ENCODE measurements at places on chromosomes 5 and 9.

- DNase-seq, result no peak
Observed at GRCh38 chr9:128809831-128810230, 8.5 kb upstream of the ENDOG start.

DNA sequence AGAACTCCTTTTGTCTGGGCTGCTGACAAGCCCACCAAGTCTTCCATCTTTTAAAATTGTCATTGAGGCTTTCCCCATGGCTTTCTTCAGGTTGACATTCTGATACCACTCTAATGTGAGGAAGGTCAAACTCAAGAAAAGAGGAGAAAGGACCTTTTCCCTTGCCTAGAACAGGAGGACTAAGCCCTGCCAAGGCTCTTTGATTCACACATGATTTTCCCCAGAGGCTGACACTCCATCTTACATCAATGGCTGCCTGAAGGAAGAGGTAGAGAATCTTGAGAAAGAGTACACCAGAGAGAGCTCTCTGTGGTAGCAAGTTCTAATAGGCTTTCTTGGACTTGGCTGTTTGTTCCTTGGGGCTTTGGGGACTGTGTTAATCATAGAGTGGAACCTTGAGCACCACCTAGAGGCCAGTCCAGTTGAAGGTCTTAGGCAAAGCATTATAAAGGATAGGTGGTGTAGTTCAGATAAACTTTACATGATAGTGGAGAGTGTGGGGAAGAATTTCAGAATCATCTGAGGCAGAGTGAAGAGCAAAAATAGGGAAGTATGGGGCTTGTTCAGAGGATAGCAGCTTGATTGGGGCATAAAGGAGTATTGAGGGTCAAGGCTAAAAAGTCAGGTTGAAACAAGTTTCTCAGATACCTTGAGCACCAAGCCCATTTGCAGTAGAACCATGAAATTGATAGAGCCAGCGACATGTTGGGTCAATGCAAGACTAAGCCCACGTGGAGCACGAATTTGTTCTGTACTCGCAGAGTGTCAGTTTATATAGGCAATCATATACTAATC lies 36.7 kb downstream of the NDFIP1 start:
- peak; percentile 72 for DNase-seq

DNA sequence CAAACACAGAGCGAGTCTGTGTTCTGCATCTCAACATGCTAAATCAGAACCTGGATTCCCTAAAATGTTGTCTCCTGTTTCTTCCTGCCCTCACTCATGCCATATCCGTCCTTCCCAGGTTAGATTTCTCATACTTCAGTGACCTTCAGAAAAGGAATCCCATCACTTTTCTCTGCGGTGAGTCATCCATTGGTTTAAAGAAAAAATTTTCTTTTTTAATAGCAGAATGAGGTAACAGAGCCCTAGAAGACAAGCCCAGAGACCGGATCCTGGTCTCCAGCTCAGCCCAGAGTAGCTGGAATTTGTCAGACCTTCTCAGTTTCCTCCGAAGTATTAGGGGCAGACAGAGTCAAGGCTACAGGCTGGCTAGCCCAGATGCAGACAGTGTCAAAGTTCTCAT lies 143.2 kb upstream of the DMRT1 start:
- no peak for DNase-seq

- DNase-seq, result no peak
Observed at GRCh38 chr9:133113949-133114885, 6.8 kb downstream of the RALGDS start.

GRCh38 chr5:87169300-87169991 lies 98.2 kb upstream of the RASA1 start:
- DNase-seq, result peak; percentile 72

GRCh38 chr5:147391781-147392180 lies 118.1 kb downstream of the DPYSL3 start:
- DNase-seq, result peak; percentile 20

GRCh38 chr9:26781906-26782305 lies 110.7 kb downstream of the CAAP1 start:
- no peak for DNase-seq

GRCh38 chr9:6944896-6945295 lies 187.1 kb downstream of the KDM4C start:
- DNase-seq, result no peak

- DNase-seq, result no peak
Observed at GRCh38 chr5:135345956-135346731, 52.9 kb downstream of the MACROH2A1 start.

GRCh38 chr9:16112116-16112515 lies 559.3 kb downstream of the CCDC171 start:
- no peak for DNase-seq

- no peak for DNase-seq
Observed at GRCh38 chr5:175207321-175208040, 236.5 kb downstream of the DRD1 start.

- peak; percentile 33 for DNase-seq
Observed at GRCh38 chr9:976943-977837, 735 bp downstream of the DMRT3 start.

DNA sequence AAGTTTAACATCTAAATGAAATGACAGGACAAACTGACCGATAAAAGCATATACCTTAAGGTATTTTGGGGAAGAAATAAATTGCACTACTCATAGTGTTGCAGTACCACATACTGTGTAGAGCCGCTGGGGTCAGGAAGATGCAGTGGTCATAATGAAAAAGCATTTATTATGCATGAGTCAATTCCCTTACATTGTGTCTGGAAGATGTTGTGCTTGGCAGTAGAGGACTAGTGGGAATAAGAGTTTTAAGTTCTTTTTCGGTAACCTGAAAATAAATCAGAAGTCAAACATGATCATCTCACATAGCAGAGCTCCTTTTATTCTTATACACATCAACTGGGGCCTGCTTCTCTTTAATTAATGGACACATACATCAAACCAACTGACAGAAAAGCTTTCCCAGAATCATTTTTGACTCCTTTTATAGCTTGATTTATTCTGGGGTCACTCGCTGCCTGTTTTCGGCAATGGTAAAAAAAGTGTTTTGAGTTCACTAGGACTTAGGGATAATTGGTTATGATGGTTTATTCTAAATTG lies 262.5 kb upstream of the CHD1 start:
- no peak for DNase-seq

GRCh38 chr9:125774106-125774505 lies 26.9 kb downstream of the PBX3 start:
- no peak for DNase-seq

DNA sequence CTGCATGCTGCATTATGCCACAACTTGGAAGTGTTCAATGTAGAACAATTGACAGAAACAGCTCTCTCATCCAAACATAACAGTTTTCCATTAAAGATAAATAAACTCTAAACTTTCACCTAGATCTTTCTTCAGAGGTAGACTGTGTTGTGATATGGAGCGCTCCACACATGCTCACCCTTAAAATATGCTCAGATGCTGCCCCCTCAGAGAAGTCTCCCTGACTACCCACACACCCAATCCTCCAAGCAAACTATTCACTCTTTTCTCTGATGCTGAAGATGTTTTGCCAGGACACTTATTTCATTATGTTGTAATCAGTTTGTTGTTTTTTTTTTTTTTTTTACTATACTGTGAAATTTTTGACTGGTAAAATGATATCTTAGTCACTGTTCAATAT lies 206.6 kb upstream of the RASA1 start:
- DNase-seq, result no peak

DNA sequence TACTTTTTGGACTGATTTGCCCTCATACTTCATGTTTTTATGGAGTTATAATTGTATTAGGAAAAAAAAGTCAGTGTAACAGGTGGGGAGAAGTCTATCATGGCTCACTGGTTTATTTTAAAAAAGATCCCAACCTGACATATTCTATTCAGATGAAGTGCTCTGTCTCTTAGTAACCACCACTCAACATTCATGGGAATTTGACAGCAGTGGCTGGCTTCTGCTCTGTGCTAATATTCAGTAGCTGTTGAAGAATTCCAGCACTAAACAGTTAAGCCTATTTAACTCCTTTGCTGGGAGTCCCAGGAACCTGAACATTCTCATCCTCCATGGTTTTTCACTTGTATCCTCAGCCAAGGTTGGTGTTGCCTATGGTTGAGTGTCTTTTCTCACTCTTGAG lies 23.1 kb downstream of the CMYA5 start:
- no peak for DNase-seq

GRCh38 chr5:14900693-14901461 lies 29.3 kb upstream of the ANKH start:
- no peak for DNase-seq

GRCh38 chr5:138978080-138978479 lies 102.9 kb upstream of the LRRTM2 start:
- DNase-seq, result no peak

- no peak for DNase-seq
Observed at GRCh38 chr9:4084435-4084818, 215.4 kb downstream of the GLIS3 start.

- peak; percentile 88 for DNase-seq
Observed at GRCh38 chr9:33165263-33166151, 1.6 kb downstream of the B4GALT1 start.

DNA sequence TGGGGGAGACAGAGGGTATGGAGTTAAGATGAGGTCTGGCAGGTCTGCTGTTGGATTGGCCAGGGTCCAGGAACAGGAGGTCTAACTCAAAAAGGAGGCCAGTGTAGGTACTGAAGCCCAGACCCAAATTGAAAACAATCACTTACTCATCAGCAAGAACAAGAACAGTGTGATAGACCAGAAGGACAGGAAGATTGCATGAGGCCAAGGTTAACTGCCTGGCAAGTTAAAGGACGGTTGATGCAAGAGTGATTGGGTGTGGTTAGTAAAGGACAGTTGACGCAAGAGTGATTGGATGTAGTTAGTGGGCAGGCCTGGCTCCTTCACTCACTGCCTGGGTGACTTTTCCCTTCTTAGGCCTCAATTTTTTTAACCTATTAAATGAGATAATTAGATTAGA lies 132.6 kb downstream of the PDZD2 start:
- DNase-seq, result no peak

DNA sequence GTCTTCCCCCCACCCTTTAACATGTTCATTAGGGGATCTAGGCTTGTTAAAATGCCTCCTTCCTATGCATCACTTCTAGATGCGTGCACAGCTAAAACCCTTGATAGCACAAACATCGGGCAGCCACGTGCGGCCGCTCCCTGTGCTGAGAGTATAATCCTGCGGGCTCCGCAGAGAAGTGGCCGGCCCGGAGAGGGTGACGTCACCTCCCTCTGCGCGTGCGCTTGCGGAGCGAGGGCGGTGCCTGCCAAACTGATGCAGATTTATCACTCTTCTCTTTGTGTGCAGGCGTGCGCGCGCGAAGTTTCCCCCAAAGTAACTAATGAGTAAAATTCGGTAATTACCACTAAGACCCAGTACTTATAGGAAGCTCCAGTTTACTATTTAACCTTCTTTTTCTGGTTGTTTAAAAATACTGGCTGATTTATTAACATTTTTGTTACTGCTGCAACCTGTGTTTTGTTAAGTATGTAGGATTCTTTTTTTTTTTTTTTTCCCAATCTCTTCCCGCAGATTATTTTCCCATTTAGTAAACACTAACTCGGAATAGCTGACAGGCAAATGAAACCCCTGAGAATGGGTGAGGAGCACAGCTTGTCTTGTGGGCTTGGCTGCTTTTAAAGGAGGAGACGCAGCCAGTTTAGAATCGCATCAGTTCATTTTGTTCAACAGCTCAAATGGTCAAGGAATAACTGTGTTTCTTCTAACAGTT lies 121.6 kb downstream of the TRIO start:
- peak; percentile 93 for DNase-seq

GRCh38 chr5:43798740-43799139 lies 195.8 kb downstream of the NNT start:
- DNase-seq, result no peak

- peak; percentile 90 for DNase-seq
Observed at GRCh38 chr9:124286292-124286931, 28.7 kb downstream of the NEK6 start.

- DNase-seq, result no peak
Observed at GRCh38 chr9:5988265-5988664, 27.2 kb downstream of the RANBP6 start.

- no peak for DNase-seq
Observed at GRCh38 chr5:140035881-140036280, 7.2 kb downstream of the NRG2 start.

DNA sequence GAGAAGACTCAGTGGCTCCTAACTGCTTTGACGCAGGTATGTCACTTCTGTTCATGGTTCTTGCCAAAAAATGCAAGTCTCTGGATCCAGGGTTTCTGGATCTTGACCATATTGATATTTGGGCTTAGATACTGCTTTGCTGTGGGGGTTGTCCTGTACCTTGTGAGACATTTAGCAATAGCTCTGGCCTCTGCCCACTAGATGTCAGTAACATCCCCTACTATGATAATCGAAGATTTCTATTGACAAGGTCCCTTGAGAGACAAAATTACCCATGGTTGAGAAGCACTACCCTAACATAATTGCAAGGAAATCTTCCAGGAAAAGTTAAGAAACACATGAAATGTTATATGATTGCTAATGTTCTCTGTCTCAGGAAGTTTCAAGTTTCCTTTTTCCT lies 285.4 kb downstream of the TMEM232 start:
- peak; percentile 64 for DNase-seq

- DNase-seq, result peak; percentile 7
Observed at GRCh38 chr9:17402309-17402708, 176.6 kb upstream of the SH3GL2 start.

- no peak for DNase-seq
Observed at GRCh38 chr5:2847608-2848007, 96.1 kb upstream of the IRX2 start.
